ENCODE measurements at places on chromosomes 2 and 18. TPM values are rescaled to one million over a fixed set of nuclear protein-coding genes. Genes with fewer than 3 reads are reported as not detected.

CGREF1 gene
- 55.3 TPM for polyA plus RNA-seq

ANKRD23 gene
- 14.4 TPM for polyA plus RNA-seq

TMEM37 gene
- polyA plus RNA-seq: 4.7 TPM

DNA sequence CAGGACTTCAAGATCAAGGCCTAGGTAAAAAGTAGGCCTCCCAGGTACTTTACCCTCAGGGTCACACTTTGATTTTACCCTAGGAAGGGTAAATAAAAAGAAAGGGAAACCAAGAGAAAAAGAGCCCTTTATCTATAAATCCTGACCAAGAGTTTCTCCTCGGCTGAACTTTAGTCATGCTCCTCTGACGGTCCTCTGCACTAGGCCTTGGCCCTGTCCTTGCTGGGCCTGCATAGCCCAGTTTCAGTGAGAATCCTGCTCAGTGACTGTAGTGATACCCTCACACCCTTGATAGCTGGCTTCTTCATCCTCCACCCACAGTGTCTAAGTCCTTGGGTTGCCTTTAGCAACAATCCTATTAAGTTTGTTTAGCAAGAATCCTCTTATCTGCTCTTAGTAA, 20.5 kb upstream of the ITSN2 start:
- DNase-seq: no peak

DNA sequence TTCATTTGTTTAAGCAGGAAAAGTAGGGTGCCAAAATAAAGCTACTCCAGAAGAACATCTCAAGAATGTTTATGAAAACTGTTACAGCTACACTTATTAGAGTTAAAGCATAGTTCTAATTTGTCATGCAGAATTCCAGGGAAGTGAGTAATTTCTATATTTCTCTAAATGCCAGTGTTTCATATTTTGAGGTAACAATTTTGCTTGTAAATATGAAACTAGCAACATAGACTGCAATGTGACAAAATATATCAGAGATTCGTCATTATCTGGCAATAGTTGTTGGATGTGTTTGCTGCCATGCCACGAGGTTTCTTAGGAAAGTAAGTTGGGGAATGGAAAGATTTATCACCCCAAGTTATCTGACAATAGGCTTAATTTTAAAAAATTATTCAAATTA, 424.1 kb upstream of the ZEB2 start:
- no peak for DNase-seq

DNA sequence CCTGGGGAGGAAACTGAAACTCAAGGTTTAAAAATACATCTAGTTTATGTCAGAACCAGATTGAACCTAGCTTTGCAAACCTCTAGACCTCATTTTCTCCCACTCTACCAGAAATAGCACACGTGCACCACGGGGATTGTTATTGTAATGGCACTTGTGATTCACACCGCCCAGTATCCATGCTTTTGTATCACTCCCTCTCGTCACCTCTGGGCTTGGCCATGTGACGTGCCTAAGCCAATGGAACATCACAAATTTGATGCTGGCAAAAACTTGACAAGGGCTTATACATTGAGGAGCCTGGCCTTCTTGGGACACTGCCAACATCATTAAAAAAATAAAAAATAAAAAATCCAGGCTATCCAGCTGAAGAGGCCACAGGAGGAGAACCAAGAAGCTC, 495.8 kb upstream of the POU3F3 start:
- DNase-seq: no peak

- DNase-seq: no peak
These were observed 44.4 kb downstream of the TFPI start for GRCh38 chr2:187509667-187510417.

DNA sequence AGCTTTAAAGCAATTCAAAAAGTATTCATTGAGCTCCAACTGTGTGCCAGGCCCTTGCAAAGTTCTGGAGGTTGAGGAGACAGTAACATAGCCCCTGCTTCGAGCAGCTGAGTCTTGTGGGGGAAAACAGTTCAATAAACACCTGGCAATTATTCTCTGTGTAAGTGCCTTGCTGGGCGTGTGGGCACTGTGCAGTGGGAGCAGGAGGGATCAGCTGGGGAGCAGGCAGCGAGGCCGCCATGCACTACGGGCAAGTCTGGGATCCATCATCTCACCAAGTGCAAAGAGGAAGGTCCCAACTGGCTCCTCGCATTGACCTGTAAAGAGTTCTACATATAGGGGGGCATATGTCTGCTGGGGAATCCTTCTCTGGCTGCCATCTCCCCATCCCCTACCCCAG, 342.2 kb upstream of the HS6ST1 start:
- no peak for DNase-seq

GRCh38 chr18:33201509-33201926, 239.0 kb downstream of the CCDC178 start:
- DNase-seq: peak; percentile 46

DNA sequence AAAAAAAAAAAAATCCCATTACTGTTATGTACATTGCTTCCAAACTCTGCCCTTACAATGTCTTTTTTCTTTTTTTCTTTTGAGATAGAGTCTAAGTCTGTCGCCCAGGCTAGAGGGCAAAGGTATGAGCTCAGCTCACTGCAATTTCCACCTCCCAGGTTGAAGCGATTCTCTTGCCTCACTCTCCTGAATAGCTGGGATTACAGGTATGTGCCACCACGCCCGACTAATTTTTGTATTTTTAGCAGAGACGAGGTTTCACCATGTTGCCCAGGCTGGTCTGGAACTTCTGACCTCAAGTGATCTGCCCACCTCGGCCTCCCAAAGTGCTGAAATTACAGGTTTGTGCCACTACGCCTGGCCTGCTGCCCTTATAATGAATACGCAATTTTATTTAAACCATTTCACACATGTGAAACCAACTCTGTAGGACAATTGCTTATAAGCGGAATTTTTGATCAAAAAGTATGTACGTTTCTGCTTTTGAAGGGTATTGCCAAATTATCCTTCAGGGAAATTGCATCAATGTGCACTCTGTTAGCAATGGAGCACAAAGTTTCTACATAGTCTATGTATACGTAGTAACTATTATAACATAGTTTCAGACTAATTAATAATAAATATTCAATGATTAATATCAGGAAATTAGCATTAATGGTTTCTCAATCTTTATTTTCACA, 55.7 kb upstream of the ACTR3 start:
- DNase-seq: no peak

- no peak for DNase-seq
These were observed 58.6 kb downstream of the GALNT14 start for GRCh38 chr2:31079665-31080064.

GRCh38 chr2:96548558-96549465, 12.3 kb downstream of the ARID5A start:
- DNase-seq: no peak
